ENCODE measurements at places on chromosomes 6 and 20. TPM values are rescaled to one million over a fixed set of nuclear protein-coding genes. Genes with fewer than 3 reads are reported as not detected.

DNA sequence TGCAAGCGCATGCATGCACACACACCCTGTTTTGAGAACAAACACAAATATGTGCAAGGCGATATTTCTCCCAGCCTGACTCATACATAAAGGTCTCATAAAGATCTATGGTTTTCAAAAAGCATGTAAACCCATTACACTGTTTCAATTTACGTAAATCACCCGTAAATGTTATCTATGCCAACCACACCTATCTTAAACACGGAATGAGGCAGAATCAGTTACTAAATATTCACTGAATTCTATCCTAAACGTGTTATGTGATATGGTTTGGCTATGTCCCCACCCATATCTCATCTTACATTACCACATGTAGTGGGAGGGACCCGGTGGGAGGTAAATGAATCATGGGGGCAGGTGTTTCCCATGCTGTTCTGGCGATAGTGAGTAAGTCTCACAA is 621.6 kb downstream of the KIF16B start:
- DNase-seq, result no peak

DNA sequence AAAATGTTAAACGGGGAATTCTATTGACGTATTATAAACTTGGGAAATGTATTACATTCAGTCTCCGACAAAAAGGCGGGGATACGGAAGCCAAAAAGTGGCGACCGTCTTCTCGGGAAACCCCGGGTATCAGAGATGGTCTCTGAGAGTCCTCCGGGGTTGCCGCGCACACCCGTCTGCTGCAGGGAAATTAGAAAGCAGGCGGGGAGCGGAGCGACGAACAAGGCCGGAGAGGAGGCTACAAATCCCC is 1.5 kb downstream of the SALL4 start:
- DNase-seq, result peak; percentile 25

DNA sequence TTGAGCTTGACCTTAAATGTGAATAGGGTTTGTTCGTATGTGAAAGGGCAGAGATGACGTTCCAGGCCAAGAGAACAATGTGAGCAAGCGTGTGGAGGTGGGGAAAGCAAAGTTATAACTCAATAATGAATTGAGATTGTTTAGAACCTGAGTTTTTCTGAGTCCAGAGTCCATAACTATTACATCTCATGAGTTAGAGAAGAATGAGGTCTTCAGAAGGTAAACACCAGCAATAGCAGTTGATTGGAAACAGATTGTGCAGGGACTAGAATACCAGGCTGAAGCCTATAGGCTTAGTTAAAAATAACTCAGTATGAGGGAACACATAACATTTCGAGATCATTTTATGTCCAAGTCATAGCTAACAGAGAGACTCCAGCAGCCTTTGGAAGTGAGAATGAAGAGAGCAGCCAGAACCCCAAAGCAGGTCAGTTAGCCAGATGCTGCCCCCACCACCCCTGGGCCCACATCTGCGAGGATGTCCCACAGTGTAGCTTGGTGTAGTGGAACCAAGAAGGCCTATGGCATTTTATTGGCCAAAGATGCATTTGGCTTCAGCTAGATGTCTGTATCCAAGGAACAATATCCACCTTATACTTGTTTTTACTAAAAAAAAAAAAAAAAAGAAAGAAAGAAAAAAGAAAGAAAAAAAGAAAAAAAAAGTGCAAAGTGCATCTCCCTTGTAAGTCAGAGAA is 121.7 kb downstream of the TNFRSF21 start:
- DNase-seq, result peak; percentile 38

- DNase-seq, result no peak
These were observed 7.1 kb downstream of the TREML2 start for GRCh38 chr6:41193884-41194283.

- DNase-seq, result no peak
These were observed 131.7 kb downstream of the BCAS1 start for GRCh38 chr20:53938739-53939138.

DNA sequence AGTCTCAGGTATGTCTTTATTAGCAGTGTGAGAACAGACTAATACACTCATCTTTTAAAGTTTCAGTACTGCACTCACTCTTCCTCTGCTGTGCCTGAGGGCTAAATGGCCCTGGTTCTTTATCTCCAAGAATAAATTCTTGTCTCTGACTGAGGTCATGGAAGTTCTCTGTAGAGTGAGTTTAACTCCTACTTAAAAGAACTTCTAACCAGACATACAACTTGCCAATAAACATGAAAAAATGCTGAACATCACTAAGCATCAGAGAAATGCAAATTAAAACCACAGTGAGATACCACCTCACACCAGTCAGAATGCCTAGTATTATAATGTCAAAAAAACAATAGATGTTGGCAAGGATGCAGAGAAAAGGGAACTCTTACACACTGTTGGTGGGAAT is 73.6 kb downstream of the ADAT2 start:
- no peak for DNase-seq

UNC5CL gene
- total RNA-seq, result 3.0 TPM

EYS gene
- 1.0 TPM for total RNA-seq

LATS1 gene
- 31.8 TPM for total RNA-seq

RBPJL gene
- total RNA-seq, result not detected

COL20A1 gene
- total RNA-seq, result 6.2 TPM

OXT gene
- total RNA-seq, result not detected

Data from tongue (tissue), 3 donors.